ENCODE measurements at places on chromosomes 2 and 18.

DNA sequence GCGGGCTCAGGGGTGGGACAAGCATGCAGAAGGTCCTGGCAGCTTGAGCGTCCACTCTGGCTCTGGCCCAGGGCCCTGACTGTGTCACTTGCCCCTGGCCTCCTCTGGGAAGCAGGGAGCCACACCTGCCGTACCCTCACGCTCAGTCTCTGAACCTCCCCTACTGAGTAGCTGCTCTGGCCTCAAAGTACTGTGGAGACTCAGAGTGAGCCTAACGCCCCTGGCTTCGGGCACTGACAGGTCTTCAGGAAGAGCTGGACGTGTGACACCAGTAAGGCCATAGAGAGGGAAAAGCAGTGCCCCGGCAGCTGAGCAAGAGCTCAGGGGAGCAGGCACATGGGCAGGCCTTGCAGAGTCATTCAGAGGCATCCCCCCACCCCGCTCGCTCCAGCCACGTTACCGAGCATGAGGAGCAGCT, 73.3 kb downstream of the SFXN5 start:
- DNase-seq: no peak

- DNase-seq: no peak
These were observed 29.4 kb downstream of the NLRC4 start for GRCh38 chr2:32235315-32235714.

- DNase-seq: no peak
These were observed 10.0 kb upstream of the APCDD1 start for GRCh38 chr18:10444314-10445006.

DNA sequence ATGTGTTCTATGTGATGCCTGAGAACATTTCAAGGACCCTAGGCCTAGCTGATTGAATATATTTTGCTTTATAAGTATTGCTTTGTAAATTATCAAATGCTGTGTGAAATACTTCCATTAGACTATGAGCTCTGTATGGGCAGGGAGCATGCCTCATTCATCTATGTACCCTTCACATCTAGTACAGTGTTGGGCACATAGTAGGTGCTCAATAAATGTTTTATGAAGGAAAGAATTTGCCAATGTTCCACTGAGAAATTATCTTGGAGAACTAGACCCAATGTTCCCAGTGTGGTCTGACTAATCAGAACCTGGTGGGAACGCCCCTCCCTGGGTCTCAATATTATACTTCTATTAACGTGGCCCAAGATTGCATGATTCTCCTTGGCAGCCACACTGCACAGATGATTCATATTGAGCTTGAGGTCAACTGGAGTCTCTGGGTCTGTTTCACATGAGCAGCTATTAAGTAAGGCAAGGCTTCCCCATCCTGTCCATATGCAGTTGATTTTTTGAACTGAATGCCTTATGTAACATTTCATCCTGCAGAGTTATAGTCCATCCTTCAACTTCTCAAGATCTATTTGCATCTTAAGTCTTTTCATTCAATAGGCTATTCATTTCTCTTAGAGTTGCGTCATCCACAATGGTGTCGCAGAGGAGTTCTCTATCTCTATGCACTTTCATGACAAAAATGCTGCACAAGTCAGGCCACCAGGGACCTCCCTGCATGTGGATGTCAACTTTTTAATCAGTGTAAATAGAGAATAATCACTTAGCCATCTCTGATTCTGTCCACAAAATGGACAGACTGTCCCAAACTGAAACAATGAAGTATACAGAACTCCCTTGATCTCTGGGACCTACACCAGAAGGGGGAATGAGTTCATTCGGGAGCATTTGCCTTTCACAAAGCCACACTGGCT, 257.6 kb downstream of the CYP26B1 start:
- DNase-seq: no peak

- DNase-seq: no peak
These were observed 291.0 kb downstream of the CELF4 start for GRCh38 chr18:37274309-37275236.

DNA sequence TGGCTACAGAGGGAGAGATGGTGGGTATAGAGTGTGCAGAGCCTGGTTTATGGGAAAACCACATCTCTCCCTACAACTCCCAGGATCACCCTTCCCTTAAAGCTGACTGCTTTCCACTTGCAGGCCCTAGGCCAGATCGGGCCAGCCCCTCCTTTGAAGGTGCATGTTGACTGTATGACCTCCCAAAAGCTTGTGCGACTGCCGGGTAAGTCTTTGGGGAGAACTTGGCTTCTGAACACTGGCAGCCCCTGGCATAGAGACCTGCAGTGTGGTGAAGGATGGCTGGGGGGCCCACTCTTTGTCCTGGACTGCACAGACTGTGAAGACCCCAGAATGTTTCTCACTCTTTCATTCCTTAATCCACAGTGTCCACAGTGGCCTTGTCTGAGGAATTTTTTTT, 19.5 kb downstream of the CAD start:
- no peak for DNase-seq

DNA sequence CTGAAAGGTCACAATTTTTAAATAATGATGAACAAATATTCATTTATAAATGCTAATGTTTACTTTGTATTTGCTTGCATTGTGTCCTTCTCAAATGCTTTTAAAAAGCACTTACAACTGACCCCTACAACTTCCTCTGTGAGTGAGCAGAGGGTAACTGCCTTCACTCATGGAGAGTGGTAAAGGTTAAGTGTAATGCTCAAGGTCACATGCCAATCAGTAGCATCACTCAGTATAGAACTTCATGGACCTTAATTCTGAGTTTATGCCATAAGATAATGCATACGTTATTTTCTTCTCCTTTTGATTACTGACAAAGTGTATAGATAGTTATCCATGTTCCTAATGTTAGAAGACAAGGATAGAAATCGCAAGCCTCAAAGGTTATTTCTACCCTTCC, 91.8 kb upstream of the SERTAD2 start:
- no peak for DNase-seq

DNA sequence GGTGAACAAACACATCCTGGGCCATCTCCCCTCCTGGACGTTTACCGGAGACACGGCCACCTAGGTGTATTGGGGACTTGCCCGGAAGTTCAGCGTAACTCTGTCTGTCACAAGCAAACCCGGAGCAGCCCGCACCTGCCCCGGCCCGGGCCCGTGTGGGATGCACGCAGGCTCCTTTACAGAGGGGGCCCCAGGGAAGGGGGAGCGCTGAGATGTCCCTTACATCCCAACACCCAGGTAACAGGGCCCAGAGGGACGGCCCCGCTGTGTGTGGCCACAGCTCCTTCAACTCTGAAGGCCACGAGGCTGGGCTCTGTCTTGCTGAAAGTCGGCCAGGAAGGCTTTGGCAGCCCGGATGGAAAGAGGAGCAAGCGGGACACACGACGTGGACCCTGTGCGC, 212.8 kb downstream of the TWIST2 start:
- DNase-seq: no peak

DNA sequence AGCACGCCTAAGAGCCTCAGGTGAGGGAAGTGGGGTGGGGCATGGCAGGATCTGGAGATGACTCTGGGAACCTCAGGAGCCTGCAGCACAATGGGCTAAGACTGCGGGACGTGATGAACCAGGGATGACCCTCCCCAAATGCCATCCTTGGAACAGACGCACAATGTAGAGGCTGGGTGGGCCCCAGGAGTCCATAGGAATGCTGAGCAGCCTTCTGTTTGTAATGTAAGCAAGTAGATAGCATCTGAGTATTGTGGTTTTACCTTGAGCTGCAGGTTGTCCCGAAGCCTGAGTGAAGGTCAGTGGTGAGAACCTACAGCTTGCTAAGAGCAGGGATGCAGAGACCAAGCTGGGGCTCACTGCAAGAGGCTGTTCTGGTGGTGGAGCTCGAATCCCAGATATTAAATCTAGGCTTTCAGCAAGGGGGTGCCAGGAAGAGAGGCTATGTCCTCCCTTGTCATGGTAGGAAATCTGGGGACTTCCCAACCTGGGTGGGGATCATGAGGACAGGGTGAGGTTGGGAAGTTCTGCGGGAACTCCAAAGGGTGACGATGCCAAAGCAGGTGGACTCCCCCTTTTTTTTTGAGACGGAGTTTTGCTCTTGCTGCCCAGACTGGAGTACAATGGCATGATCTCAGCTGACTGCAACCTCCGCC, 5.8 kb downstream of the SCTR start:
- DNase-seq: no peak

DNA sequence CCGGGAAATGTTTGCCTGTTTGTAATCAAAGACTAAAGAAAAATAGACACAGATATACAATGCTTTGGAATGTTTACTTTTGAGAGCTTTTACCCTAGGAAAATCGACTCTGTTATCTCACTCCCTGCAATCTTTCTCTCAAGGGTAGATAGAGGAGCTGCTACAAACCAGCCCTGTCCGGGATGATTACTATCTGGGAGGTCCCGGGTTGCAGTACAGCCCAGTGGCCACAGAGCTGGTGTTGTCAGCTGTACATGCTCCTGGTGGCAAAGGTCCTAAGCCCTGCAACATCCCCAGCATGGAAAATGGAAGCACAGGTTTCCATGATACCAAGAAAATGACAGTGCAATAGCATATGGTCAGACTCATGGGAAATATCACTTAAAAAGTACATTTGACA, 570.5 kb upstream of the SOX11 start:
- DNase-seq: no peak

- DNase-seq: no peak
These were observed 54.7 kb upstream of the ARL5A start for GRCh38 chr2:151882786-151883445.

- no peak for DNase-seq
These were observed 5.8 kb upstream of the PIEZO2 start for GRCh38 chr18:11155034-11155759.

DNA sequence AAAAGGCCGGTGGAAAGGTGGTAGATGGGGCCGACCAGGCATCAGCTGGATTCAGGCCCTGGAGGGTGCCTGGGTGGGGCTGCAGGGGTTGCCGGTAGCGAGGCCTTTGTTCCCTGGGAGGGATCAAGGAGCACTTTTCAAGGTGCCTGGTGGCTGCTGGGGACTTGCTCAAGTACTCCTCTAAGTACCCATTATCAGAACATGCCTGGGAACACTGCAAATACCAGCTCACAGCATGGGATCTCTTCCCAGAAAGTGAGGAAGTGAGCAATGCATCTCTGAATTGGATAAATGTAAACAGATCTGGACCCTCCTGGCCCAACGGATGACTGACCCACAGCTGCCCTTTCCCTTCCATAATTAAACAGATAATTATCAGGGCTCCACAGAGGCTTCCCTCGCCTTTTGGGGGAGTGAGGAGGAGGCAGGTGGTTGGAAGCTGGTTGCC, 210.5 kb downstream of the SH3RF3 start:
- DNase-seq: no peak

GRCh38 chr2:9639000-9639602, 8.3 kb upstream of the YWHAQ start:
- DNase-seq: no peak

DNA sequence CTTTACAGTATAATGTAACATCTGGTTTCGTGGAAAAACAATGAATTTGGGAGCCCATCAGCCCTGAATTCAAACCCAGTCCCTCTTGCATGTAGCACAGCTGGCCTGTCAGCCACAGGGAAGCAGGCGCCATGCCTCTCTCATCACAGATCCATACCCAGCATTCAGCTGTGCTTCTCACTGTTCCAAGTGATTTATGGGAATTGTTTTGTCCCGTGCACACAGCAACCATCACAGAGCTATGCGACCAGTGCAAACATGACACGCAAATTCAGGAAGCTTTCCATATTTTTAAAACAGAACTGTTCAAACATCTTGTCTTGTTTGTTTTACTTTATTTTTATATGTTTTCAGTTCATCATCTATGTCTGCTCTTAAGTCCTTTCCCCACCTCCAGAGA, 496.1 kb downstream of the EIPR1 start:
- no peak for DNase-seq

DNA sequence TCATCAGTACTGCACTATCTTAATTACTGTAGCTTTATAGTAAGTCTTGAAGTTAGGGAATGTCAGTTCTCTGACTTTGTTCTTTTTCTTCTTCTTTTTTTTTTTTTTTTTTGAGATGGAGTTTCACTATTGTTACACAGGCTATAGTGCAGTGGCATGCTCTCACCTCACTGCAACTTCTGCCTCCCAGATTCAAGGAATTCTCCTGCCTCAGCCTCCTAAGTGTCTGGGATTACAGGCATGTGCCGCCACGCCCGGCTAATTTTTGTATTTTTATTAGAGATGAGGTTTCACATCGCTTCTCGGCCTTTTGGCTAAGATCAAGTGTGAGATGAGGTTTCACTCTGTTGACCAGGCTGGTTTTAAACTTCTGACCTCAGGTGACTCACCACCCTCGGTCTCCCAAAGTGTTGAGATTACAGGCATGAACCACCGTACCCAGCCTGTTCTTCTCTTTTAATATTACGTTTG, 41.9 kb upstream of the TANC1 start:
- DNase-seq: no peak

DNA sequence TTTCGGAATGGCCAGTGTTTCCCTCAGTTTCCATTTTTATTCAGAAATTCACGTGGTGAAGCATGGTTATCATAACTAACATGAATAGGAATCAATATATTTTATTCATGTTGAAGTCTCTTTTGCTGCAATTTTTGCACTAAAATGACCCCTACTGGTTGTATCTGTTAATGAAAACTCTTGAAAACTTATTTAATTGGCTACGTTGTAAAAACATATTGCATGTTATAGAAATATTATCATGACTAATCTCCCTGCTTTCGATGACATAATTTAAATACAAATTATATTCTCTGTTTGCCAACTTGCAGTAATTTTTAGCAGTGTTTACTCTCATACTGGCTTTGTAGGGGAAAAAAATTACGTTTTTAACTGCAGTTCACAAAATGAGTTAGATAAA, 3.5 kb downstream of the CRIM1 start:
- DNase-seq: no peak

GRCh38 chr2:147464737-147465357, 380.0 kb upstream of the ACVR2A start:
- no peak for DNase-seq

- DNase-seq: no peak
These were observed 86.9 kb downstream of the LTBP1 start for GRCh38 chr2:33033606-33034081.

- no peak for DNase-seq
These were observed 655.3 kb upstream of the FAM98A start for GRCh38 chr2:34254272-34254878.

DNA sequence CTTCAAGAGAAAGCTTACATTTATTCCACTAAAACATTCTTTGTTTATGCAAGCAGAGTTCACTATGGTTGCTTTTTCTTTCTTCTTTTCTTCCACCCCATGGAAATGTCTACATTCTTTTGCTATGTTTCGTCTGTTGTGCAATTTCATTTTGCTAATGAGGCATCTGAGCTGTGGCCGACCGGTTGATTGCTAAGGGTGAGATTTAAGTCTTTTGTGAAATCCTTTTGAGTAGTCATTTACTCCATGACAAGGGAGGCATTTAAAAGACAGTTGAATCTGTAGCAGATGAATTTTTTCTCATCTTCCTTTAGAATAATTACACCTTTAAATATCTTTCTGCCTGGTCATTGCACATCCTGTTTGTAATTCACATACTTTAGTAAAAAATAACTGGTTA, 324.1 kb upstream of the THUMPD2 start:
- DNase-seq: no peak

GRCh38 chr2:77720115-77720514, 197.9 kb upstream of the LRRTM4 start:
- DNase-seq: no peak

DNA sequence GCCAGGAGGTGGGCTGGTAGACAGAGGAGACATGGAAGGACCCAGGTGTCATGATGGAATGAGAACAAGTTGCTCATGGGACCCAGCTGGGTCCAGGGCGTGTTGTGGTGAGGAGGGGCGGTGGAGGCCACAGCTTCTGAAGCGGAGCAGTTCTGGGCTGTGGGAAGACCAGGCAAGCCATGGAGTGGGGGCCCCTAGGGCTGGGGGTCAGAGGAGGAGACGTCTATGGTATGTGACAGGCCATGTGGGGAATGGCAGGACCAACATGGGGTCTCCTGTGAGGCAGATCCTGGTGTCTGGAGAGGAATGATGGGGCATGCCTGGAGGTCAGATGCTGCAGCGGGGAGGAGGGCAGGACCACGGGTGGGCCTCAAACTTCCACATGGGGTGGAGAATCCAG, 16.9 kb downstream of the MYO7B start:
- DNase-seq: no peak
